Activated CD8-positive, alpha-beta memory T cell treated with anti-CD3 and anti-CD28 coated beads, Interleukin-2, amount 10 ng/mL, durations not matched to agents 7 days and 5 days (primary cell): ENCODE measurements at places on chromosomes 3 and 15.

DNA sequence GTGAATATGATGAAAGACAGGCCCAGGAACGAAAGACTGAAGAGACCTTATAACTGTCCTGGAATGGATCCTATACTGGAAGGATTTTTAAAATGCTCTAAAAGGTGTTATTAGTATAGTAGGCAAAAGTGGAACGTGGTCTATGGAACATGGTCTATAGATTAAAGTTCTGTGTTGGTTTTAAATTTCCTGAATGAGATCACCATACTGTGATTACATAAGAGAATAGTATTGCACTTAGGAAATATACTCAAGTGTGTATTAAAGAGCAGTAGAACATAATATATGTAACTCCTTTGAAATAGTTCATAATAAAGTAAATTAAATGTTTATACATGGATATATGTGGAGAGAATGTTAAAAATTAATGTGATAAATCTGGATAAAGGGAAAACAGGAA is 68.2 kb downstream of the SPRED1 start:
- DNase-seq = no peak

DNA sequence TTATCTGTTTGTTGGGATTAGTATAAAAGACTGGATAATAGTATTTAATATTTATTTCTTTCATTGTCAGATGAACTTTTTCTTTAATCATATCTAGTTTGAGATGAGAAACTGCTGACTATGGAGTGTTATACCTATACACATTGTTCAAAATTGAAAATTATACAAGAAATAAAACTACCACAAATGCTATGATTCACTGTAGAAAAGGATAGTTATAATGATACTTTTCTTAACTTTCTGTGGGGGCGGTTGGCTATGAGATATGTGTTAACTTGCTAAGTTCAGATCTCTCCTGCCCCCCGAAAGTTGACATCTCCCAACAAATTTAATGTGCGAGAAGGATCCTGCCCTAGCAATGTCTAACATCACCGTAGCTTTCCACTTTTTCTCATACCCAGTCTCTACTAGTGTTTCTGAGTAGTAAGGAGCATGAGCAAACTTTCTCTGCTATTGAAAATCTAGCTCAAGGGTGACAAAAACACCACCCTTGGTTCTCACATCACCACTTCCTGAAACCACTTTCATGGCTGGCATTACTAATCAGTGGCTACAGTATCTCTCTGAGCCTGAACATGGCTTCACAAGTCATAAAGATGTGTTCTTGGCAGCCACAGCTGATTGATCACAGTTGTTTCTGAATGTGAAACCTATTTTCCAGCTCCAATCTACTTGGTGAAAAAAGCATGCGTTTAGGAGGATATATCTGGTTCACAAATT is 15.8 kb upstream of the SAMMSON start:
- no peak for DNase-seq

DNA sequence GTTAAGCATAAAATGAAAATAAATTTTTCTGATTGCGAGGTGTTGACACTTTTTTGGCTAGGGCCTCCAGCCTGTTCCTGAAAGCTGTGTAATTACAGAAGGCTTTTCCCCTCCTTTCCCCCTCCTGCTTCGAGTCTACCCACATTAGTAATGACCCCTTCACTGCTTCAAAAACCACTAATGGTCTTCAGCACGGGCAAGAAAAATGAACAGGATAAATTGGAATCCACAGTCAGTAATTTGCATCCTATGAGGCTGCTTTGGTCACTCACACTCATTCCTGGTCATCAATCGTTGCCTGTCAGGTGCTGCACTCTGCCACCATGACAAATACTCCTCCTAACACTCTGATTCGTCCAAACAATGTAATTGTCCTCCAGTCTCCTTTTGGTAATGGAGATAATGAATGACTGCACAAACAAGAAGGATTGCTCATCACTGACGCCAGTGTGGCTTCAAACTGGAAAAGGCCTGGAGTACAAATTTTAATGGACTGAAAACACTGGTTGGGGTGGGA is 148.6 kb downstream of the MEIS2 start:
- DNase-seq = no peak

- DNase-seq = no peak
These were observed 88.0 kb upstream of the IQSEC1 start for GRCh38 chr3:13161021-13161759.

GRCh38 chr3:175146258-175146657 is 287.1 kb downstream of the NAALADL2 start:
- no peak for DNase-seq

- DNase-seq = no peak
These were observed 33.2 kb downstream of the ITGB5 start for GRCh38 chr3:124854009-124854408.

GRCh38 chr3:45628746-45629145 is 34.2 kb downstream of the LIMD1 start:
- no peak for DNase-seq

DNA sequence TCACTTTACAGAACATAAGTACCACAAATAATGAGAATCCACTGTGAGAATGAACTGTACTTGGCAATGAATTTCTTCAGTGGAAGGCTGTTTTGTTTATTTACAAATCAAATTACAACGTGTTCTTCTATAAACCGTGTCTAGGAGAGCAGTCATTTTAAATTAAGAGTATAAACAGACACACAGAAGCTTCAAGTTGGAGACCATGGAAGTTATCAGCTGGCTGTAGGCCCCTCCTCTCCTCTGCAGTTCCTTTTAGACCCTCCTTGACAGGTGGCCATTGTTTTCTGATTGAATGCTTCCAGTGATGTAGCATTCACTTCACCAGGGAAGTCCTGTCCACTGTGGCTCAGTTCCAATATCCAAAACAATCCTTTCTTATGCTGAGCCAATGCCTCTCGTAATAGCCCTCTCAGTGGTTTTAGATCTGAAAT is 7.3 kb upstream of the MAPK6 start:
- no peak for DNase-seq

GRCh38 chr3:143363276-143363675 is 243.7 kb downstream of the CHST2 start:
- DNase-seq = no peak

- DNase-seq = peak; percentile 45
These were observed 91.5 kb downstream of the ITPR1 start for GRCh38 chr3:4584456-4585249.

DNA sequence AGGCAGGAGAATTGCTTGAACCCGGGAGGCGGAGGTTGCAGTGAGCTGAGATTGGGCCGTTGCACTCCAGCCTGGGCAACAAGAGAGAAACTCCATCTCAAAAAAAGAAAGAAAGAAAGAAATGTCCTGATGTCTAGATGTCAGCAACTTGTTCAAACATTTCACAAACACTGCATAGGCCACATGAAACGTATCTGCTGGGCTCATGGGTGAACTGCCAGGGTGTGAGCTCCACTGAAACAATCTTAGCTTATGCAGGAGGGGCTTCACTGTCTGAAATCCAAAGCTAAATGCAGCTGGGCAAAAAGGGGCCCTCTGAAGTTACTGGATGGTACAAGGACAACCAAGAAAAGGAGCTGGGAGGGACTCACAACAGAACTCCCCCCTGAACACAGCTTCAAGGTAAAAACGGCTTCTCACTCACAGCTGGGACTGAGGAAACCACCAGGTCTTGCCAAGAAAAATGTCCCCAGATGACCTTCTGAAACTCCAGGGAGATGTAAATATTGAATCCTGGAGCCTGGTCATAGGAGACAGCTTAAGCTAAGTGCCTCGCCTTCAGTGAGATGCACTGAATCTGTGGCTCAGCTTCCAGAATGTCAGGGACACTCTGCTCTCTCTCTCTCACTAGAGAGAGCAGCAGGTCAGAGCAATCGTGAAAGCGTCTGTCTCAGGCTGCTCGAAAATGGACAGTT is 31.9 kb downstream of the SEC61A1 start:
- no peak for DNase-seq

GRCh38 chr15:32636908-32637567 is 4.5 kb upstream of the SCG5 start:
- DNase-seq = no peak

GRCh38 chr15:34815836-34816235 is 20.5 kb upstream of the ACTC1 start:
- DNase-seq = no peak

GRCh38 chr15:73870700-73871408 is 2.5 kb upstream of the TBC1D21 start:
- DNase-seq = no peak

GRCh38 chr15:42056934-42057798 is 36.3 kb upstream of the PLA2G4E start:
- peak; percentile 70 for DNase-seq

DNA sequence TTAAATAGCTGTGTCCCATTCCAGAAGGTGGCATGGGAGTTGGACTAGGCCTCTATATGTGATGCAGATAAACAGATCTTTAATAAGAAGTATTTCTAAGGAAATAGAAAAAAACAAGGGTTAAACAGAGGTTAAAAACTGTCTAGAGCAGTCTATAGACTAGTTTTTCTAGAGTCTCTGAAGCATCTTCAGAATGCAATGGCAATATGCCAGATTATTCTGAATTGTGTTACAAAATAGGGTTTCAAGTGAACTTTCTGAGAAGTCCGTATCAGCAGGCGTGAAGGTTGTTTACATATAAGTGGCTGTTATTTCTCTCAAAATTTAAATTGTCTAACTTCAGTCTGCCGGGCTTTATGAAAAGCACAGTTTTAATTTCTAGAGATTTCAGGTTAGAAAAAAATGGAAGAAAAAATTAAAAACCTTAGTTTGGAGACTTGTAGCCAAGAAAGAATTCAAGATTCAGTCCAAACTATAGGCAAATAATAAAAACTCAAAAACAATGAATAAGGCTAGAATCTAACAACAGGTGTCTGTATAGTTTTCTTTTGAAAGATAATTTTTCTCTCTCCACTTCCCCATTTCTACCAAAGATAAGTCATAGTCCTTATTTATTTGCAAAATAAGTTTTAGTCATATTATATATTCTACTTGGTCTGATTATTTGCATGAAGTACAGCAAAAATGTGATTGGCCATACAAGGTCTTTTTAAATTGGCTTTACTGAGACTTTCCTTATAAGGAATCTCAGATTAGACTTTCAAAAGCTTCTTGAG is 55.2 kb downstream of the OSTN start:
- DNase-seq = no peak

- no peak for DNase-seq
These were observed 37.3 kb downstream of the ABCC5 start for GRCh38 chr3:183980403-183980802.

- DNase-seq = no peak
These were observed 17.4 kb downstream of the CSPG4 start for GRCh38 chr15:75695220-75695619.

DNA sequence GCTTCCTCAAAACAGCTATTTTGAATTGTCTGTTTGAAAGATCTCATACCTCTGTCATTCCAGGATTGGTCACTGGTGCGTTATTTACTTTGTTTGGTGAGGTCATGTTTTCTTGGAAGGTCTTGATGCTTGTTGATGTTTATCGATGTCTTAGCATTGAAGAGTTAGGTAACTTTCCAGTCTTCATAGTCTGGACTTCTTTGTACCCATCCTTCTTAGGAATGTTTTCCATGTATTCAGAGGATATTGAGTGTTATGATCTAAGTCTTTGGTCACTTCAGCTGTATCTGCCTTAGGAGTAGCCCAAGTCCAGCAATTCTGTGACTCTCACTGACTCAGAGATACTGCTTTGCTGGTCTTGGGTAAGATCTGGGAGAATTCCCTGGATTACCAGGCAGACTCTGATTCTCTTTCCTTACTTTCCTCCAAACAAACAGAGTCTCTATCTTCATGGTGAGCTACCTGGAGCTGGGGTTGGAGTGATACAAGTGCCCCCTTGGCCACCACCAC is 398.6 kb downstream of the ZIC4 start:
- DNase-seq = no peak

DNA sequence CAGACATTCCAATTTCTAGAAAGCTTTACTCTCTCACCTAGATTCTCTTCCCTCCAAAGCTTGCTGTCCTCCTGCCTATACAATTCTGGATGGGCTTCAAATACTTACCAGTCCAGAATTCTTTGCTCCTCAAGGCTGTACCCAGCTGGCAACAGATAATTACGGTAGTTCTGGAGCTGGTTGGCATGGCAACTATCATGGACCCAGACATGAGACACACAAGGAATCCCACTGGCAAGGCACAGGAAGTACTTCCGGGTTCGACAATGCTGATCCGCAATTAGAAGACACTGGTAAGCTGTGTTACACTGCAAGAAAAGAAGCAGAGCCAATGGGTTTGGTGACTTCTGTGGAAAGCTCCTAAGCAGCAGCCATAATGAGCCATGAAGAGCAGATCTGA is 37.9 kb downstream of the TUBGCP4 start:
- no peak for DNase-seq

DNA sequence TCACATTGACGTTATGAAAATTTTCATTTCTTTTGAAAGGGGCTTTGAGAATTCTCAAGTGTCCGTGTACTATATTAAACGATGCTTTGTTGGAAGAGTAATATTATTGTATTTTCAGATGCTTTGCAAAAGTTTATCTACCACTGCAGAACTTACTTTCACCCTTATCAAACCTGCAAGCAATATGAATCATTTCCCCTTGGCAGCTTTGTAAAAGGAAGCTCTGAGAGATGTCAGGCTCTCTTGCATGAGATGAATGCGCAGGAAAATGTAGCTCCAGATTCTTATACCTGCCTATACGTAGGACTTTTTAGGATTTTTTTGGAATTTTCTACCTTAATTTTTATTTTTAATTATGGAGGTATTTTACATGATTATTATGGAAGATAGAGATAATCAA is 34.5 kb downstream of the GPD1L start:
- DNase-seq = no peak

DNA sequence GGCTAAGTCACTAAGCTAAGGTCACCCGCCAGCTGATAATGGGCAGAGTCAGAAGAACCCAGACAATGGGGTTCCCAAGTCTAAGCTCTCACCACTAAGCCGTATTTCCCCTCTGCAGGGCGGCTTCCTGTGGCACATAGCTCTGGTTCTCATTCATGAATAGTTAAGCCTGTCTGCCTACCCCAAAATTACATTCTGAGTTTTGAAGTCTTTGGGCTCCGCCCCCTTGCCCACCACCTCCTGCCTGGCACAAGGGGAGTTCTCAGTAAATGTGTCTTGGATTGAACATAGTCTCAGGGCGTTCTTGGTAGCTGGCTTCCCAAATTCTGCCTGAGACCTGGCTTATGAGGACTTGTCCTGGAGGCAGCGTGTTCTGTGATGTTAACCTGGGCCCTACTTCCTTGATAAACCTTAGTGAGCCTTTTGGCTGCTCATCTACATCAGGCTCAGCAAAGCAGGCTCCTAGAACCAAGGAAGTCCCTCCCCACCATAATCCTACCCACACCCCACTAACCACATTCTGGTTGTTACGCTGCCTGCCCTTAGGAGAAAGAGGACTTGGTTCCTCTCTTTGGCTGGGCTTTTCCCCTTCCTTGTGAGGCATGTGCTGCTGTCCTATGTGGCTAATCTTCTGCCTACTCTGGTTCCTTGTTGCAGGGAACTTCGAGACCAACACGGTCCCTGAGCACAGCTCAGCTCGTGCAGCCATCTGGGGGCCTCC is 54.9 kb downstream of the STARD5 start:
- DNase-seq = no peak

- no peak for DNase-seq
These were observed 126.0 kb upstream of the LMOD3 start for GRCh38 chr3:69248436-69248835.

DNA sequence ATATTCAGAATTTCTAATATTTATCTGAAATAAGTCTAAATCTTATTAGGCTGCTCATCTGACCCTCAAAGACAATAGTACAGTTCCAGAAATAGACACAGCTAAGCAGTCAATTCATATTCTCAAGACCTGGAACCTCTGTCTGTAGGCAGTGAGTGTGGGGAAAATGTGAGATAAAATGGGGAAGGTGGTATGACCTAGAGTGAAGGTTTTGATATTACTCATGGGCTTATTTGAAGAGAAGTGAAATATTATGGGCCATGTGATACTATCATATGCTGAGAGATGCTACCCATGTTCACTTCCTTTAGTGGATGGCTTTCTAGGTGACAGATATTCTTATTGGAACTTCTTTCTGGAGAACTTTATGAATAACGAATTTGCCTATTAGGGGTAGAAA is 33.5 kb downstream of the TGFBR2 start:
- no peak for DNase-seq
